Stimulated activated CD8-positive, alpha-beta memory T cell treated with anti-CD3 and anti-CD28 coated beads, Interleukin-4, amount 100 ng/mL, for 4 hours (primary cell): ENCODE measurements at places on chromosomes 4 and X.

GRCh38 chr4:6676722-6677558, 16.7 kb upstream of the S100P start:
- no peak for DNase-seq

- DNase-seq = no peak
Observed at GRCh38 chr4:27010334-27010940, 149.8 kb downstream of the STIM2 start.

- DNase-seq = no peak
Observed at GRCh38 chrX:153845842-153846241, 15.5 kb upstream of the PDZD4 start.

DNA sequence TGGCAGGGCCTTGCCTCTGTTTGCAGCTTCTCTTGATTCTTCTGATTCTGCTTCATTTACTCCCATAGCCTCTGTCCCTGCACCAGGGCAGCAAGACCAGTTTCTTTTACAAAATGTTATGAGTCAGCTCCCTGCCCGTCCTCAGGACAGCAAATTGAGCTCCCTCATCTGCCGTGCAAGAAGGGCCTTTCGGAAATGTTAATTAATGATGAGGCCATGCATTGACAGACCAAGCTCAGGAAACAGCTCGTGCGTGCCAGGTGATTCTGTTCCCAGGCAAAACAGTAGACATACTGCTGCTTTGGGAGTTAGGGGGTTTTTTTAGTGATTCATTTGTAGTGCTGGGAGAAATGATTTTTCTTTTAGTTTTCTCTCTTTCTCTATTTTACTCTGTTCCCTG, 231.7 kb downstream of the FBXW7 start:
- DNase-seq = no peak

DNA sequence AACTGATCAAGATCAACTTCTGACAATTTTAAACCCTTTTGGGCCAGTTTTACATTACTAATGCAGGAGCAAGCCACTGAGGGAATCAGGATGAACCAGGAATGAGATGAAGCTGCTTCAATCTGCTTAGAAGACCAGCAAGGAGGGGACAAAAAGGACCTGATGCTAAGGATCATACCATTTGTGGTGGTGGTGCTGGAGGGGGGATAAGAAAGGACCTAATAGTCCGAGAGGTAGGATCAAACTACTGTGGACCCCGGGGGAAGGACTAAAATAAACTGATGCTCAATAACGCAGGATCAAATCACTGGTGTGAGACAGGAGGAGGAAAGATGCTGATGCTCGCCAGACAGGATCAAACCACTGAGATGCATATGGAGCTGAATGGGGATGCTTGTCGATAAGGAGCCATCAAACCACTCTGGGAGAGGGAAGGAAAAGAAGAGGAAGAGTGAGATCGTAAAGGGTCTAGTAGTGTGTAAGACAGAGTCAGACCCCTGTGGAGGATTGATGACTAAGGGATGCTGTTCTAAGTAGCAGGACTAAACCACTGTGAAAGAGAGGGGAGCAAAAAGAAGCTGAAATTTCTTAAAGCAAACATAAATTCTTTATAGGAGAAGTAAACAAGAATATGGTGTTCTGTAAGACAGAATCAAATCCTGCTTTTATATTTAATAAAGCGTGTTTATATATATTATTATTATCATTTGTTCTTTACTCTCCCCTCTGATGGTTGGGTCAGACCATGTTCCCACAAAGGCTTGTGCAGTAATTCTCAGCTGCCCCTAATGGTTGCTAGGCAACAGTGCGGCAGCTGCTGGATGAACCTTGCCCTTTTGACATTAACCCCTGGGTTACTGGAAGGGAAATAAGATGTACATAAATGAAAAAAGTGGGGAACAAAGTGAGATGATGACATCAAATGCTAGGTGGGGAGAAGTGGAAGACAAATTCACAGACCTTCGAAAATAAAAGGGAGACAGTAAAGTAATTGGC, 432.5 kb upstream of the FGF16 start:
- DNase-seq = no peak

DNA sequence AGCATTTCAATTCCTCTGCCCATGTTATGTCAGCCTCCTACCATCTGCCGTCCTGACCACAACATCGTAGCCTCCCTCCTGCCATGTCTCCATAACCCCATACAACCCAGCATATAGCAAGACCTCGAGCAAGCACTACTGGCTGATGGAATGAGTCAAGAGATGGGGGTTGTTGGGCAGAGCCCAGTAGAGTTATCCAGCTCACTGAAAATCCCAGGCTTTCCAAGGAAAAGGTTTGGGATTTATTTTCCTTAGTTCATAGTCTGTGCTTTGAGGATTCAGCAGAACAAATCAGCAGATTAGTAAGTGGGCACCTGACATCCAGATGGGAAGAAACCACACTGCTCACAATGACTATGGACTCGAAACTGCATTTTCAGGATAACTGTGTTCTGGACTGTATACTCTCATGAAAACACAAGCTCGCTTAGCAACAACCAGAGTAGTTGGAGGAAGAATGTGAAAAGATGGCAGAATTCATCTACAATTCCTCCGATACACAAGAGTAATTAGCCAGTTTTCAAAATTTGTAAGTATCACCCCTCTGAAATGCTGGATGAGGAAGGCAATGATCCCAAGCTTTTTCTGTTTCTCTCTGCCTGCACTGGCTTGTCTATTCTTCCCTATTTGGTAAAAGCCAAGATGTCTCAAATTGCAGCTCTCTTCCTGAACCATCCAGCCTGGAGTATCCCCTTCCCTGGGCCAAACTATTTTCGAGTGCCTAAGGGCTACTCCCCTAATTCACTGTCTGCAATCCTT, 186.2 kb upstream of the TBL1X start:
- no peak for DNase-seq
